Vagina (tissue), 2 donors: ENCODE measurements at places on chromosomes 3 and 15.

- H3K4me1 ChIP-seq, result no peaks in the 10 kb centered on the region
- H3K27me3 ChIP-seq, result no peaks in the 10 kb centered on the region
- H3K4me3 ChIP-seq, result no peak overlapping the region
These were observed 49.2 kb upstream of the TMEM115 start for GRCh38 chr3:50408443-50408944.

DNA sequence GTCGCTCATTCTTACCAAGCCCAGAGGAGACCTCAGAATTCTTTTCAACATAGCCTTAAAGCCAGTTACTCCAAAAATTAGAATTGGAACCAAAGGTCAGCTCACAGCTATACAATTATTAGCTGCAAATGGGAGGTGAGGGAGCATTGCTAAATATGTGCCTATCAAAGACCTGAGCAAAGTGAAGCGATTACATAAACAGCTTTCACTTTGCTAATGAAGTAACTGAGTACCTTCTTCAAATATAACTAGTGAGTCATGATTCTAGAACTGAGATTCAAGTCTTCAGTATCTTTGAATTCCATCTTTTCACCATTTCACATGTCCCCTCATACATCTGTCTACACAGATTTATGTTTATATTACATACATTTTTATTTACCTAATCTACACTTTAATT is 122.6 kb downstream of the P2RY1 start:
- H3K27me3 ChIP-seq, result no peaks in the 10 kb centered on the region
- no peak overlapping the region for H3K27ac ChIP-seq
- no peaks in the 10 kb centered on the region for H3K36me3 ChIP-seq
- DNase-seq, result no peak
- H3K4me1 ChIP-seq, result no peaks in the 10 kb centered on the region

GRCh38 chr15:71943806-71944205 is 133.5 kb downstream of the NR2E3 start:
- H3K27ac ChIP-seq, result no peak overlapping the region
- H3K27me3 ChIP-seq, result no peaks in the 10 kb centered on the region
- no peaks in the 10 kb centered on the region for H3K4me1 ChIP-seq
- H3K36me3 ChIP-seq, result no peaks in the 10 kb centered on the region

GRCh38 chr3:100063929-100064461 is 50.3 kb downstream of the FILIP1L start:
- DNase-seq, result no peak
- peaks cover 3% of the 10 kb centered on the region for H3K4me1 ChIP-seq
- no peaks in the 10 kb centered on the region for H3K36me3 ChIP-seq
- no peak overlapping the region for H3K4me3 ChIP-seq
- H3K27me3 ChIP-seq, result no peaks in the 10 kb centered on the region
- no peak overlapping the region for H3K27ac ChIP-seq

DNA sequence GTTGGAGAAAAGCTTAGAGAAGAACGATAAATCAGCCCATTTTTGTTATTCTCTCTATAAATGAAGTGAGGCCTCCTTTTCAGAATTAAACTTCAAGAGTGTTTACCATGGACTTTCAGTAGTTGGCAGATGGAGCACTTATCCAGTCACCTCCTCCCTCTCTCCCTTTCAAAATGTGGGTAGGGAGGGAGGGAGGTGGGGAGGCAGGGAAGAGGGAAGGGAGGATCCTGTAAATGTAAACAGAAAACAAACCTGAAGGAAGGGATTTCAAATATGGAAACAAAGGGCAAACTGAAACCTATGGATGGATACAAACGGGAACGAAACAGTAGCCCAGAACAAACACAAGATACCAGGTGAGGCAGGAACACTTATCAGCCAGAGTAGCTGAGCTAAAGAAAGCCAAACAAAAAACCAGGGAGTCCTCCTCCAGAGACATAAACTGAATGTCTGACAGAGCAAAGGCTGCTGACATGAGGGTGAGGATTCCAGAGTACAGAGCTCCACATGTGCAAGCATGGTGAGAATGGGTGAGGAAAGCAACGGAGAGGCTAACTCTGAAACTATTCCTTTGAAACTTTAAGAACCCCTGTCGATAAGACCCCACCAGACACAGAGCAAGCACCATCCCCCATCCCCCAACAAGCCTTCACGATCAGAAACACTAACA is 41.0 kb upstream of the GP5 start:
- H3K27ac ChIP-seq, result no peak overlapping the region
- H3K36me3 ChIP-seq, result peaks cover 42% of the 10 kb centered on the region
- no peaks in the 10 kb centered on the region for H3K4me1 ChIP-seq
- no peak for DNase-seq
- H3K27me3 ChIP-seq, result no peaks in the 10 kb centered on the region
- no peak overlapping the region for H3K4me3 ChIP-seq

DNA sequence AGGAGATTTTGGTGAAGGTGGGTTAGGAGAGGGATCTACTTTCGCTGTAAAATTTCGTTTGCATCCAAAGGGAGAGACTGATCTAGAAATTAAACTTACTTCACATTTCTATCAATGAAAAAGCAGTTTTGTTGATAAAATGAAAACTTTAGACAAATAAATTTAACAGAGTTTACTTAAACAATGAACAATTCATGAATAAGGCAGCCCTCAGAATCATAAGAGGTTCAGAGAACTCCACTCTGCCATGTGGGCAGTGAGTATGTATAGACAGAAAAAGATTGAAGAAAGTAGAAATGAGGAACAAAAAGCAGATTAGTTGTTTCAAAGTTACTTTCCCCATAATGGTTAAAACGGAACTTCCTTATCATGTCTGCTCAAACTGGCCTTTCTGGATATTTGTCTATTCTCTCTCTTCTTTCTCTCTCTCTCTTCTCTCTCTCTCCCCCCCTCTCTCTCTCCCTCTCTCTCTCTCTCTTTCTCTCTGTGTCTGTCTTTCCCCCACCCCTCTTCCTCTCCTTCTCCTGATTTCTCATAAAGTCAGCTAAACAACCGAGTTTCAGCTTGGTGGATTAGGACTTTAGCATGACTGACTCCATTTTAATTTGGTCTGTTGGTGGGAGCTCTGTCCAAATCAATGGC is 248.9 kb downstream of the TJP1 start:
- DNase-seq, result no peak
- H3K27me3 ChIP-seq, result no peaks in the 10 kb centered on the region
- no peaks in the 10 kb centered on the region for H3K36me3 ChIP-seq
- H3K4me1 ChIP-seq, result peaks cover 20% of the 10 kb centered on the region
- H3K4me3 ChIP-seq, result no peak overlapping the region
- no peak overlapping the region for H3K27ac ChIP-seq

- no peaks in the 10 kb centered on the region for H3K36me3 ChIP-seq
- H3K27ac ChIP-seq, result no peak overlapping the region
- H3K27me3 ChIP-seq, result no peaks in the 10 kb centered on the region
- H3K4me1 ChIP-seq, result peaks cover 5% of the 10 kb centered on the region
- no peak for DNase-seq
These were observed 19.5 kb downstream of the NFKBIZ start for GRCh38 chr3:101868534-101869464.

- no peak overlapping the region for H3K4me3 ChIP-seq
- H3K4me1 ChIP-seq, result peaks cover 65% of the 10 kb centered on the region
- H3K27me3 ChIP-seq, result no peaks in the 10 kb centered on the region
- peak overlapping the region; percentile 78 for H3K27ac ChIP-seq
- no peaks in the 10 kb centered on the region for H3K36me3 ChIP-seq
These were observed 18.2 kb downstream of the HEG1 start for GRCh38 chr3:125037498-125038150.
